ENCODE measurements at places on chromosomes 4 and X. TPM values are rescaled to one million over a fixed set of nuclear protein-coding genes. Genes with fewer than 3 reads are reported as not detected.

The HCFC1 gene
- 25.4 TPM for total RNA-seq

The SMIM31 gene
- total RNA-seq: not detected

The EREG gene
- total RNA-seq: not detected

The TMPRSS11A gene
- not detected for total RNA-seq

The CENPVL1 gene
- total RNA-seq: not detected

The DCAF8L2 gene
- total RNA-seq: not detected

The UGT8 gene
- not detected for total RNA-seq

The RNF175 gene
- 0.30 TPM for total RNA-seq

The CDS1 gene
- 0.68 TPM for total RNA-seq

The MAGEB1 gene
- total RNA-seq: not detected

The NUP54 gene
- total RNA-seq: 21.6 TPM

The LAGE3 gene
- 18.5 TPM for total RNA-seq

The AKAP4 gene
- total RNA-seq: not detected

The MFAP3L gene
- 7.0 TPM for total RNA-seq

The IGBP1 gene
- total RNA-seq: 47.8 TPM

The PYURF gene
- total RNA-seq: 56.3 TPM

The HAUS3 gene
- total RNA-seq: 7.7 TPM

The TLR6 gene
- total RNA-seq: 1.5 TPM

The SORCS2 gene
- 1.1 TPM for total RNA-seq

The ABCB7 gene
- total RNA-seq: 37.7 TPM

The EDNRA gene
- 4.9 TPM for total RNA-seq

The TAF1 gene
- 14.6 TPM for total RNA-seq

The FAM149A gene
- total RNA-seq: 13.9 TPM

The DCAF4L1 gene
- total RNA-seq: 0.24 TPM

The RAB41 gene
- total RNA-seq: not detected

The F11 gene
- total RNA-seq: not detected

The GABRG1 gene
- not detected for total RNA-seq

The SLITRK4 gene
- total RNA-seq: 0.38 TPM

The LGI2 gene
- 3.6 TPM for total RNA-seq
